ENCODE measurements at places on chromosomes 4 and X.
A peak's percentile ranks its signal among the peaks of the same experiment; 100 is the strongest.

DNA sequence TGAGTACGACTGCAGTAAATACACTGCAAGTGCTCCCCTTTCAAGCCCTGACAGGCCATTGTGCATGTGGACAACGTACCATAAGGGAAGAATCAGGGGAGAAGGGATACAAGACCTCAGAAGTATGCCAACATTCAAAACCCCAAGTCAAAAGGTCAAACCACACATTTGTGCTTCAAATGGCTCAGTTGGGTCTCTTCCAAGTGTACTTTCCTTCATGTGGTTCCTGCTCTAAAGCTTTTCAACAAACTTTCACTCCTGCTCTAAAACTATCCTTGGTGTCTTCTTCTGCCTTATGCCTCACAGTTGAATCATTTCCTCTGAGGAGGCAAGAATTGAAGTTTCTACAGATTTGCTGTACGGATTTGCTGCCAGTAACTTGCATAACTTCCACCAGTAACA, 305.7 kb upstream of the SLIT2 start:
- peak; percentile 70 for DNase-seq

GRCh38 chr4:73704314-73705055, 35.9 kb upstream of the CXCL8 start:
- DNase-seq: peak; percentile 86

DNA sequence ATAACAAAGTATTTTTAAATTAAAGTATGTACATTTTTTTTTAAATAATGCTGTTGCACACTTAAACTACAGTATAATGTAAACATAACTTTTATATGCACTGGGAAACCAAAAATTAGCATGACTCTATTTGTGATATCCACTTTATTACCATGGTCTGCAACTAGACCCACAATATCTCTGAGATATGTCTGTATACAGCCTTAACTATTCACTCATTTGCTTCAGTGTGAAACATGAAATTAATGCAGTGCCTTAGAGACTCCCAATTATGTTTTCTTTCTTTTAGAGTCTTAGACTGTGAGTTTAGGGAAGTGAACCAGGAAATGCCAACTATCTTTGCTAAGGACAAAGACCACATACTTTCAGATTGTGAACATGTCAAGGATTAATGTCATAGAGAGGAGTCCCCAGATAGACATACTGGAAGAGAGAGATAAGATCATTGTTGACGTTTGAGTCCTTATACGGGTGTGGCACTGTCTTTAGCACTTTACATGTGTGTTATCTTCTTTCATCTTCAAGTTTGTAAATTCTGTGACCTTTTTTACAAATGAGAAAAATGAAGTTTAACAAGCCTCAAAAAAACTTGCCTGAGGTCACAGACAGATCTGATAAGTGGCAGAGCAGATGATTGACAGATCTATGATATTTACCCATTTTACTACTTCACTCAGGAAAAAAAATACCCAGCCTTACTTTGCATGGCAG, 23.2 kb downstream of the CXorf58 start:
- no peak for DNase-seq

- DNase-seq: no peak
These were observed 34.5 kb upstream of the PGRMC1 start for GRCh38 chrX:119201570-119201969.

- no peak for DNase-seq
These were observed at the start of gene SPINK2 for GRCh38 chr4:56821381-56822243. Gene SPINK2 (minus strand): TSS chr4:56821701. CDS start chr4:56821662, 39 bp downstream.

GRCh38 chr4:3420956-3421355, 20.8 kb upstream of the HGFAC start:
- DNase-seq: no peak

DNA sequence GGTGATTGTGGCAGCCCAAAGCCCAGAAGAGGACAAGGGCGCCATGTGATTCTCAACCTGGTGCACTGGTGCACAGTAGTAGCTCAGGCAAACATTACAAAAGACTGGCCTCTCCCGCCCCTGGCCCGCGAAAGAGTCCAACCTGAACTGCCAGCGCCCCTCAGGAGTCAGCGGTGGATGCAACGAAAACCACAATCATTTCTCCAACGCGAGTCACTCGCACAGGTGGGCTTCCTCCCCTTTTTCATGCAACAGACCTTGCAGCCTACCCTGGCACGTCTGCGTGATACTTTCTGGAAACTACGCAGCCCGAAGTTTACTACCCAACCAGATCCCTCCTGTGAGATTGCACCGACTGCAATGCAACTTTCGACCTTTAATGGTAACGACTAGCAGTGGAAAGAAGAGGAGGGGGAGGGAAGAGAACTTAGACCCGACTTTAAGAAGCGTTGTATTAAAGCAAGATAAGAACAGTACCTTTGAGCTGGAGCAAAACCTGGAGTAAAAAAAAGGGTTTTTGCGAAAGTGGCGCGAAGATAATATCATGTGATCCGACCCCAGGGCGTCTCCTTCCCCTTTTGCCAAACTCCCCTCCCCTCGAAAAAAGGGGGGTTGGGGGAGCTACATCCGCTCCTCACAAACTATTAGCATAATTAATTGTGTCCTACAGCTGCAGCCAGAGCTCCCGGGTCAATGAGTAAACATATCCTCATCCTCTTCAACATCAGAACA, 63.3 kb upstream of the CCDC160 start:
- no peak for DNase-seq

DNA sequence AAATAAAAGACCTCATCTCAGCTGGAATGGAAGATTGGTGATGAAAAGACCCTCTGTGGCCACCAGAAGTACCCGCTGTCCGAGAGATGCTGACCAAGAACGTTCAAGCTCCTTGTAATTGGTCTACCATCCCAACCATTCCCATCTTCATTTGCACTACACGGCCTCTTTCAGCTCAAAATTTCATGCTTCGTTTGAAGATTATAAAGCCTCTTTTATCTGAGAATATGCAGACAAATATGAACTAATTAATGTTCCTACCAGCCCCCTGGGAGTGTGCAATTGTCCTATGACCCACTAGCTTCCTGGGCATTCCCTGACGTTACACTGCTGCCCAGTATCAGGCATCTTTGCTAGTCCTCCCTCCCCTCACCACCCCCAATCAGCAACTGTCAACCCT, 583.7 kb downstream of the MID1IP1 start:
- no peak for DNase-seq

DNA sequence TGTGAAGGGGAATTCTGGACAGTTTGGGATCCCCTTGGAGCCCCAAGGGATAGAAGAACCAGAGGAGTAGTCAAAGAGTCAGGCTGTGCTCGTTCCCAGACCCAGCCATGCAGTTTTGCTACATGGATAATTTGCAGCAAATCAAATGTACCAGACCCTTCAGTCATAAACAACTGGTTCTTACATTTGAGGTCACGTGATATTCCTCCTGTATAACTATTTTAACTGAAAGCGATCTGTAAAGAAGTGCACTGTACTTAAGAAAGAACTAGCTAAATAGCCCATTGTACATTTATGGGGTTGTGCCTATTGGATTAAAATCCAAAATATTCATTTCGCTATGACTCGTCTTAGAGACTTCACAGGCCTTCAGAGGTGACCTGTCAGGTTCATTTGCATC, 550.2 kb upstream of the TENM3 start:
- DNase-seq: no peak
